MM.1S (cell line): ENCODE measurements at places on chromosomes 3 and 15.
A peak's percentile ranks its signal among the peaks of the same experiment; 100 is the strongest.

DNA sequence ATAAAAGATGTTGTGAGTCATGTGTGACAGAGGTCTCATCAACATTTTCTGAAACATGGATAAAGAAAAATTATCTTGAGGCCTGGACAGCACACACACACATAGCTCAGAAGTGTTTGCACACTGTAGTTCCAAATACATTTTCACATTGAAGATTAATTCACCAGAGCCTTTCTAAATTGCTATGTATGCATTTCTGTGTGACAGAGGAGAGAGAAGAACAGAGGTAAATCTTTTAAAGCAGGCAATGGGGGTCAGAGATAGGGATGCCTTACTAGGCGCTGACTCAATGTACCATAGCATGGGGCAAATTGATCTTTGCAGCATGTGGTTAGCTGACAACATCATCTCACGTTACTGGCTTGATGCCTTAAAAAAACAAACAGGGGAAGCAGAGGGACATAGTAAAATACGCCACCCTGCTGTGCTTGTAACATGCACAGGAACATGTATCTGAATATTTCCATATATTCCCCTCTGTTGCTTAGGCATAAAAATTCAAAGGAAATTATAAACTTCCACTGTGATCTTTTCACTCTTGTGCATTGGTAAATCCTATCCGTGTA is 7.7 kb downstream of the POU1F1 start:
- no peak for DNase-seq

GRCh38 chr15:36798794-36799193 is 219.4 kb downstream of the CDIN1 start:
- DNase-seq = no peak

DNA sequence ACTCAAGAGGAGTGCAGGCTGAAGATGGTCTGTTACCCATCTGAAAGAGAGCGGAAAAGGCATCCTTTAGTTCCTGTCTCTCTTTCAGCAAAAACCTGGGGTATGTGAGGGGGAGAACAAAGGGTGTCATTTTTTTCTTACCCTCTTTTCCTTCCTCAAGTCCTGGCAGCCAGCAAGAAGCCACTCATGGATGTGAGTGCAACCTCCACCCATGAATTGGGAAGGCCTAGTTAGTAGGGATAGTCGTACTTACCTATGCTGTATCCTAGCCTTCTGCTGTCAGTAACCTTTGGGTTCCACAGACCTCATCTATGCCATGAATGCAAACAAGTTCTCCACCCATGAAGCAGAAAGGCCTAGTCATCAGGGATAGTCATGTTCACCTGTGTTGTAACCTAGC is 472.8 kb downstream of the ZIC1 start:
- no peak for DNase-seq

DNA sequence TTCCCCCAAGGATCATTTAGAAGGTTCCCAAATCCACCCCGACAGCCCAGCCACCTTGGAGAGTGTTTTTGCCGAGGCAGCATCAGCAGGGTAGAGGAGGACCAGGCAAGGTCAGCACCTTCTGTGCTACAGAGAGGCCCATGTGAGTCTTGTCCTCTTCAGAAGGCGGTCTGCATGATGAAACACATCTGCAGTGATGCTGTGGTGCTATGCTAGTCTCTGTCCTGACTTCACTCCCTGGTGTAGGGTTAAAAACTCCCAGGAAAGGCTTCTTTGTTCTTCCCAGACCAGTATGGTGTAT is 87.9 kb downstream of the ITPR1 start:
- DNase-seq = no peak

- DNase-seq = no peak
Observed at GRCh38 chr15:83308671-83309070, 24.2 kb upstream of the BNC1 start.

GRCh38 chr15:69790632-69791031 is 307.1 kb downstream of the TLE3 start:
- no peak for DNase-seq

DNA sequence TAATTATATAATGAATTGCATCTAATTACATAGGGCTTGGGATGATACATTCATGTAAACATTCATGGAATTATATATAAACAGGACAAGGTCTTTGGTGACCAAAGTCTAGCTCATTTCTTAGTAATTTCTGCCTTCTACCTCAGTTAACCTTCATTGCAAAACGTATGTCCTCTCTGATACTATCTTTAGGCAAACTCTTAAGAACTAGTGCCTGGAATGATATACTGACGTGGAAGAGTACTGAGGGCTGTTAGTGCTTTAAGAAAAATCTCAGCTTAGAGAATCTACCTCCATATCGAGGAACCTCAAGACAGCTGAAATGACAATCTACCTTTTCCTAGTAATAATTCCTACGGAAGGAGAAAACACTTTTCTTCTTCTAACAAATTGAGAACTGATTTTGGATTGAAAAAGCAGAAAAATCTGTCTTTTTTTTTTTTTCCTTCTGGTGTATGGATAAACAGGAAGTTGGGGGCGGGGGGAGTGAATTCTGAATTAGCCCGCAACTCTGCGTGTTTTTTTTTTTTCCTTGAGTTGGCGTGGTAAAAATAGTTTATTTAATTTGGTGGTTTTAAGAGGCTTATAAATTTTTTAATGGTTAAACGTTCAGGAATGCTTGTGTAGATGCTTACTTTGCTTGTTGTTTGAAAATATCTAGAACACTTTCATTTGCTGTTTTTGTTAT is 43.2 kb downstream of the RARB start:
- no peak for DNase-seq

GRCh38 chr3:38003371-38003816 is 12.8 kb downstream of the VILL start:
- DNase-seq = no peak

DNA sequence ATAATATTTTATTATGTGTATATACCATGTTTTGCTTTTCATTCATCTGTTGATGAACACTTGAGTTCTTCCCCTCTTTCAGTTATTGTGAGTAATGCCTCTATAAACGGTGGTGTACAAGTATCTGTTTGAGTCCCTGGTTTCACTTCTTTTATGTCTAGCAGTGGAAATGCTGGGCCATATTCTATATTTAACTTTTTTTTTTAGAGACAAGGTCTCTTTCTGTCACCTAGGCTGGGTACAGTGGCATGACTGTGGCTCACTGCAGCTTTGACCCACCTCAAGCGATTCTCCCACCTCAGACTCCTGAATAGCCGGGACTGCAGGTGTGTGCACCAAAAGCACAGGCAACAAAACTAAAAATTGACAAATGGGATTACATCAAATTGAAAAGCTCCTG is 19.9 kb downstream of the GOLM2 start:
- peak; percentile 88 for DNase-seq

GRCh38 chr3:36663666-36664291 is 100.6 kb downstream of the DCLK3 start:
- no peak for DNase-seq

DNA sequence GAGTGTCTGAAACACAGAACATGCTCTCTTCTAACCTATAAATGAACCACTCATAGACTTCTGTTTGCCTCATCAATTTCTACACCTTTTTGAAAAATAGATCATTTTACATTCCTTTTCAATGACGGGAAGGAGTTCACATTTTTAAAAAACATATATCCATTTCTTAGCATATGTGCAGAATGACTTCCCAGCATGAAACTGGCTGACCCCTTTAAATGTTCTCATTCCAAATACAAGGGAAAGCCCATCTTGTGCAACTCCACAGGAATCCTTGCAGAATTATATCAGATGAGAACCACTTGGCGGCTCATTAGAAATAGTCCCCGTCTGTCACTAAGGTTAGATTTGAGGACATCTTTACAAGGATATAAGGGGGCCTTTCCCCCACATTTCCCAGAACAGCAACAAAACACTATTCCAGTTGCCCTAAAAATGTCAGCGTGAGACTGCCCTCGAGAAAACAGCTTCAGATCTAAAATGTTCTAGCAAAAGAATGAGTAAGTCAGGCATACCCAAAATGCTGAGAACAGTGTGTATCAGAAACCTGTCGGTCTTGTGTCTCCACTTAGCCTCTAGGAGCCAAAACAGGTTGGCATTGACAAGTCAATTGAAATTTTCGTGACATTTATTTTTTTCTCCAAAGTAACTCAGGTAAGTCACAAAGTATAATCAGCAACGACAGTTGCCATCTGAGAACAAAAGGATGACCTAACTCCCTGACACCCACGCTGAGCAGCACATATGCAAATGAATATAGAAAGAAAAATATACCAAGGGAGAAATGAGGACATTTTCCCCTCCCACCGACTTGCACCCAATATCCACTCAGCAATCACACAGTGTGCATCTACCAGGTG is 63.1 kb downstream of the FOXP1 start:
- no peak for DNase-seq

GRCh38 chr3:12352253-12352652 is 63.4 kb downstream of the PPARG start:
- DNase-seq = no peak

GRCh38 chr3:171133796-171134569 is 107.5 kb upstream of the SLC2A2 start:
- DNase-seq = no peak
